ENCODE measurements at places on chromosomes 12 and 14. TPM values are rescaled to one million over a fixed set of nuclear protein-coding genes. Genes with fewer than 3 reads are reported as not detected.

The SLC24A4 gene
- 6.7 TPM for total RNA-seq

The C12orf60 gene
- total RNA-seq, result 0.10 TPM

The CLEC4C gene
- 3.0 TPM for total RNA-seq

The NTS gene
- not detected for total RNA-seq

The GDF3 gene
- not detected for total RNA-seq

The CLEC1B gene
- total RNA-seq, result 14.2 TPM

The EML1 gene
- under 0.01 TPM for total RNA-seq

The OTOGL gene
- total RNA-seq, result not detected

The CELA1 gene
- total RNA-seq, result not detected

The ARF6 gene
- 92.5 TPM for total RNA-seq

The CLEC2A gene
- not detected for total RNA-seq

The AGAP2 gene
- total RNA-seq, result 7.6 TPM

The ATL1 gene
- total RNA-seq, result 5.7 TPM

The DTX1 gene
- total RNA-seq, result 5.2 TPM

The FERMT2 gene
- 1.6 TPM for total RNA-seq

The TDP1 gene
- 52.2 TPM for total RNA-seq

The ASIC1 gene
- under 0.01 TPM for total RNA-seq

The PIK3C2G gene
- total RNA-seq, result not detected

The MAP3K12 gene
- total RNA-seq, result 4.6 TPM
